ENCODE measurements at places on chromosomes 6 and 20.

DNA sequence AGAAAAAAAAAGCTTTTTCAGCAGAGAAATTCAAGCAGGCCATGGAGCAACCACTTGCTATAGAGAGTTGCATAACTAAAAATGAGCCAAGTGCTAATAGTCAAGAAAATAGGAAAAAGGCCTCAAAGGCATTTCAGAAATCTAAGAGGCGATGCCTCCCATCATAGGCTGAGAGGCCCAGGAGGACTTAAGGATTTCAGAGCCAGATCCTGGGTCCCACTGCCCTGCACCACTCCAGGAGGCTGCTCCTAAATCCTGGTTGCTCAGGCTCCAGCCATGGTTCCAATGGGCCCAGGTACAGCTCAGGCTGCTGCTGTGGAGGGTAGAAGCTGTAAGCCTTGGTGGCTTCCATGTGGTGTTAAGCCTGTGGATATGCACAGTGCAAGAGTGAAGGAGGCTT lies 5.5 kb downstream of the ZNF391 start:
- DNase-seq = no peak

DNA sequence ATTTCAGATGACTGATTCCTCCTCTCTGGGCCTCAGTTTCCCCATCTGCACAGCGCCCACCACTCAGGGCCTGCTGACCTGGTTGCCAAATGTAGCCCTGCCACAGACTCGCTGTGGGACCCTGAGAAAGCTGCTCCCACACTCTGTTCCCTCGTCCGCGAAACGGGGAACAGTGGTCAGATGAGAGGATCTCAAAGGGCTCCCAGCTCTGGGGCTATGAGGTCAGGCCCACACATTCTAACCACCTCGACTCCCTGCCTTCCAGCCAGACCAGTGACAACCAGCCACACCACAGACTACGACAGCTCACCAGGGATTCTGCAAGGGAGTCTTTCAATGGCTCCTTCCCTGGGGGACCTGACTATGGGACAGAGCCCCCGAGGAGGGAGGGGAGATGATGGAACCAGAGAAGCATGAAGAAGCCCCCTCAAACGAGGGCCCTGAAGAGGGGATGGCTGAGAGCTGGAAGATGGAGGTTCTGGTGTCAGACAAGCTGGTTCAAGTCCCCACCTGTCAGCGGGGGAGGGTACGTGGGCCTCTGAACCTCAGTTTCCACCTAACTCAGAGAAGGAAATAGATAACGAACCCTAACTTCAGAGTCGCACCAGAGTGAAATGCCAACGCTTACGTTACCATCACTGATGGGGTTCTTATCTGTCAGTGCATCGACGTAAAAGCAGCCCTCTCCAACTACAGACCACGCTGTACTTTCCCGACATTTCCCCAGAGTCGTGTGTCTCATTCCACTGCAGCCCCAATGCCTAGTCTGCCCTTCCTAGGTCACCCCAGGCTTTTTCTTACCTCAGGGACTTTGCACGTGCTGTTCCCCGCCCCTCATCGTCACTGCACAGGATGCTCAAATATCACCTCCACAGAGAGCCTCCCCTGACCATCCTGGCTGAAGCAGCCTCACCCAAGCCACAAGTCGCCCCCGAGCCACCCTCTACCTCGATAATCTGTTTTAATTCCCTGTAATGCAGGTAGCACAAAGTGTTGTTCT lies 60.5 kb downstream of the PREX1 start:
- no peak for DNase-seq

DNA sequence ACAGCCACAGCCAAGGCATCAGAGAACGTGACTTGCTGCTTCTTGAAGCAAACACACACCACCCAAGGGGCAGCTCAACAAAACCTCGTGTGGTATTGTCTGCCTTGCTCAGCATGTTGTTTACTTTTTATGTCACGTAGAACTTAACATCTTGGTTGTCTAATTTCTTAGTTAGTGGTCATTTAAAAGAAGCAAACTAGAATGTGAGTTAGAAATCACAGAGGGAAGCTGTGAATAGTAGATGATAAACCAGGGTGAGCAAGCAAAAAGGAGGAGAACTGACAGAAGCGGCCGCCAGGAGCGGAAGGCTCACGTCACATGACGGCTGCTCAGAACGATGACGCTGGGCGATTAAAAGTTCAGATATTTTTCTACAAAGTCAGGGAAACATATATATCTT lies 51.5 kb upstream of the KIF25 start:
- DNase-seq = no peak

DNA sequence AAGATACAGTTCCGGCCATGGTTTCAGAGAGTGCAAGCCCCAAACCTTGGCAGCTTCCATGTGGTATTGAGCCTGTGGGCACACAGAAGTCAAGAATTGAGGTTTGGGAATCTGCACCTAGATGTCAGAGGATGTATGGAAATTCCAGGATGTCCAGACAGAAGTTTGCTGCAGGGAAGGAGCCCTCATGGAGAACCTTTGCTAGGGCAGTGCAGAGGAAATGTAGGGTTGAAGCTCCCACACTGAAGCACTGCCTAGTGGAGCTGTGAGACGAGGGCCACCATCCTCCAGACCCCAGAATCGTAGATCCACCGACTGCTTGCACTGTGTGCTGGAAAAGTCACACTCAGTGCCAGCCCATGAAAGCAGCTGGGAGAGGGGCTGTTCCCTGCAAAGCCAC lies 267.5 kb downstream of the OGFRL1 start:
- no peak for DNase-seq

- no peak for DNase-seq
Observed at GRCh38 chr6:105019285-105019684, 62.4 kb downstream of the LIN28B start.

DNA sequence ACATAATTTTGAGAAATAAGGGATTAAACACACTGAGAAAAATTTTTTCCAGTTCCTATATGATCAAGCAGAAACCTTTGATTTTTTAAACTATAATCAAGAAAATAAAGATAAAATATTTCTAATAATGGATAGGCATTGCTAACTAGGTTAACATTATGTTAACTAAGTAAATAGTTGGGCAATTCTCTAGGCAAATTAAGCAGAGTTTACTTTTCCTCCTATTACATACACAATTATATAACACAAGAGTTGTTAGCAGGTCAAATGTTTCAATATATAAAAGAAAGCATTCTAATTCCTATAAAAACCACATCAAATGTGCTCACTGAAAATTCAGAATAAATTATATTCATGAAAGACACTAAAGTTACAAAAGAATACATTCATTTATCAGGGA lies 191.7 kb downstream of the GMDS start:
- DNase-seq = no peak

DNA sequence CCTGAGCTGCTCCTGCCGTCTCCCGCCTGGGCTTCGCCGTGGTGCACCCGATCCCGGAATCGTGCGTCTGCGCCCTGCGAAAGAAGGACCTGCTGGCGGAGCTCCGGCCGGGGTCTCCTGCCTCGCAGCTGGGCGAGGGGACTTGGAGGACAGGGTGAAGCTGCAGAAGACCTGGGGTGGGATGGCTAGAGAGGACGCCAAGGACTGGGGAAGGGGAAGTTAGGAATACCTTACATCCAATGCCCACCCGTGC lies 150.2 kb downstream of the PRL start:
- no peak for DNase-seq

All from vagina (tissue), 2 donors.